ENCODE measurements at places on chromosomes 12 and 14.

- DNase-seq: peak; percentile 58
These were observed 72.3 kb downstream of the SRGAP1 start for GRCh38 chr12:63916561-63917476.

DNA sequence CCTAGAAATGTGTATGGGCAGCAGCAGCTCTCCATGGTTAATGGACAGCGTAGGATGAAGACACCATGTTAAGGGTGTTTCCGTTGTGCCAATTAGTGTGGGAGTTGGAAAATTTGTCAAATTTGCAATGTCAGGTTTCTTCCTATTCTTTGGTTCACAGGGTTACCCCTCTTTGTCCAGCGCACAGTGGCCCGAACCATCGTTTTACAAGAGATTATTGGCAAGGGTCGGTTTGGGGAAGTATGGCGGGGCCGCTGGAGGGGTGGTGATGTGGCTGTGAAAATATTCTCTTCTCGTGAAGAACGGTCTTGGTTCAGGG is 26.0 kb upstream of the TAMALIN start:
- no peak for DNase-seq

GRCh38 chr12:14416658-14417057 is 51.2 kb downstream of the ATF7IP start:
- DNase-seq: peak; percentile 92

- DNase-seq: no peak
These were observed 5.9 kb downstream of the RASSF3 start for GRCh38 chr12:64616201-64616600.

DNA sequence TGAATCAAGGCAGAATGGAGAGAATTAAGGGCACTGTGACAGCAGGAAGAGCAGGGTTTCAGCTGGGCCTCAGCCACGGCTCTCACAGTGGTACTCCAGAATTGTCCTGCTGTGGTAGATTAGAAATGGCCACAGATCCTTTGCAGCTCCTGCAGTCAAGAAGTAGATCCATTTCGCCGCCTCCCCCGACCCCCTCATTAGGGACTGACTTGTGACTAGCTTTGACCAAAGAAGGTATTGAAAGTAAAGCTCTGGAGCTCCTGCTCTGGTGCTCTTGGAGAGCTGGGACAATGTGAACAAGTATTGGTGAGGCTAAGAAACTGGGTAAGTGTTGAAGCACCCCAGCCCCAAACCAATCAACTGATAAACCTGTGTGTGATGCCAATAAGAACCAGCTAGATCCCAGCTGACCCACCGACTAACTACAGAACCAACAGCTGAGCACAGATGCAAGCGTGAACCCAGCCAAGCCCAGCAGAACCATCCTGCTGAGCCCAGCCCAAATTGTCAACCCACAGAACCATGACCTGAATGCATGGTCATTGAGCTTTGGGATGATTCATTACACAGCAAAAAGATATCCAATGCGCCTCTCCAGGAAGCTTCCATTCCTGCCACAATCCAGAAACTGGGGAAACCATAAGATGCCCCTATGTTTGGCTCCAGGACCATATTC is 50.7 kb downstream of the JAG2 start:
- no peak for DNase-seq

DNA sequence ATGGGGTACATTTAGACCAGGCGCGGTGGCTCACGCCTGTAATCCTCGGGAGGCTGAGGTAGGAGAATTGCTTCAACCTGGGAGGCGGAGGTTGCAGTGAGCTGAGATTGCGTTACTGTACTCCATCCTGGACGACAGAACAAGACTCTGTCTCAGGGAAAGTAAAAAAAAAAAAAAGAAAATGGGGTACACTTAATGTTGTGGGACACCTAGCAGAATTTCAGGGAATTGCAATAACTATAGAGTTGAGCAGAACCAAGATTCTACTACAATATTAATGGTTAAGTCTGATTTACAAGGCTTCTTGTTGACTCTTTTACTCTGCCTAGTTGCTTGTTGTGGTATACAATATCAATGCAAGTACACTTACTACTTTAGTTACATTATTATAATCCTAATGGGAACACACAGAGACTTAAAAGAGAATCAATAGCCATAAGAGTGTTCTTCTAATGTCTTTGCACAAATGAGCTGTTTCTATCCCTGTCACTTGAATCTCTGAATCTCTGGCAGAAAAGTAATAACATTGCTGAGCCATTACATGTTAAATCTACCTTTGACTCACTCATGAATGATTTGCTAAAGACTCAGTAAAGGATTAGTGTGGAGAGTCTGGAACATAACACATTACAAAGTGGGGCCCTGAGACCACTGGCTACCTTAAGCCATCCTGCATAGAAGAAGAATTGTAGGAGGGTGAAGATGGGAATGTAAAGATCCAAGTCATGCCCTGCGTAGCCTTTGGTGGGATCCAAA is 22.7 kb downstream of the BEST3 start:
- no peak for DNase-seq

GRCh38 chr14:83217492-83217891 is 1683.8 kb upstream of the SEL1L start:
- DNase-seq: peak; percentile 48

- DNase-seq: no peak
These were observed 774 bp upstream of the SLC2A13 start for GRCh38 chr12:40106655-40107054.

DNA sequence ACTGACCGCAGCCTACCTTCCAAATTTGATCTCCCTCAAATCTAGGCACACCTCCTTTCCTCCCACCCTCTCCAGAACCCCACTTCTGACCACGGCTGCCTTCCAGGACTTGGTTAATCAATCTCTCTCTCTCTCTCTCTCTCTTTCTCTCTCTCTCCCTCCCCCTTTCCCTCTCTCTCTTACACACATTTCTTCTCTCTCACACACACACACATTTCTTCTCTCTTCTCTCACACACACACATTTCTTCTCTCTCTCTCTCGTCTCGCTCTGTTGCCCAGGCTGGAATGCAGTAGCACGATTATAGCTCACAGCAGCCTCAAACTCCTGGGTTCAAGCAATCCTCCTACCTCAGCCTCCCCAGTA is 521 bp upstream of the GMFB start:
- no peak for DNase-seq
